ENCODE measurements at places on chromosomes 16 and 17.
A peak's percentile ranks its signal among the peaks of the same experiment; 100 is the strongest.

DNA sequence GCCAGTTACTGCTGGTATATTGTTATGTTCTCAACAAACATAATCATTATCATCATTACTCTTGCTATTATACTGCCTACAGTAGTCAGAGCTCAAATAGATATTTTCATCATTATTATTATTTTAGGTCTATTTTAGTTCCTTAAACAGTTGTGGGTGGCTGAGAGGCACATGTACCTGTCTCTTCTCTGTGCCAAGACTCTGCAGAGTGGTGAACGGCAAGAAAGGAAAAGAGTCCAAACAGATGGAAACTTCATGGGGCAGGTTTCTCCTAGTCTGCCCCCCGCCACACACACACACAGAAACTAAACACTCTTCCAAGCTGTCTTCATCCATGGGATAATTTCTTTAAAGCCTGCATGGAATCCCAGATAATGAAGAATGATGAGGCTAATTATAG is 77.7 kb upstream of the CLEC3A start:
- no peak for DNase-seq

- no peak for DNase-seq
These were observed 65.5 kb upstream of the CREBBP start for GRCh38 chr16:3945751-3946603.

GRCh38 chr17:41446806-41447205 is 6.0 kb upstream of the KRT38 start:
- DNase-seq: no peak

GRCh38 chr17:31534223-31534888 is 142.9 kb downstream of the RAB11FIP4 start:
- no peak for DNase-seq

DNA sequence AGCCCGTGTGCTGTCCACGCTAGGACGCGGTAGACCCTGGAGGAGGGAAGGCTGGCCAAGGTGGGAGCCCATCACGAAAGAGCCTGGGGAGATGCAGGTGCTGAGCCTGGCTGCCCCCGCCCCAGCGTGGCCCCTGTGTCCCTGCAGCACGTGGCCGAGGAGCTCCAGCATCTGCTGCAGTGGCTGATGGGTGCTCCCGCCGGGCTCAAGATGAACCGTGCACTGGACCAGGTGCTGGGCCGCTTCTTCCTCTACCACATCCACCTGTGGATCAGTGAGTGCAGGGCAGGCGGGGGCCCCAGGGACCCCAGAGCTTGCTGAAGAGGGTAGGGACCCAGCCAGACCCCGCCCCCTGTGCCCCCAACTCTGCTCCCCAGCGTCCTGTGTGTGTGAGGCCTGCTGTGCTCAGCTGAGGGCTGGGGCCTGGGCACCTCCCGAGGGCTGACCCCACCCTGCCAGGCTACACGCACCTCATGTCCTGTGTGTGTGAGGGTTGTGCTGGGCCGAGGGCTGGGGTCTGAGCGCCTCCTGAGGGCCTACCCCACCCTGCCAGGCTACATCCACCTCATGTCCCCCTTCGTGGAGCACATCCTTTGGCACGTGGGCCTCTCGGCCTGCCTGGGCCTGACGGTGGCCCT is 8.6 kb downstream of the PIGQ start:
- no peak for DNase-seq

- DNase-seq: no peak
These were observed 257.7 kb upstream of the FOXF1 start for GRCh38 chr16:86252596-86252995.

GRCh38 chr17:7478276-7479212 is 887 bp downstream of the ZBTB4 start:
- peak; percentile 68 for DNase-seq

GRCh38 chr17:60406887-60407286 is 15.0 kb upstream of the USP32 start:
- DNase-seq: no peak

DNA sequence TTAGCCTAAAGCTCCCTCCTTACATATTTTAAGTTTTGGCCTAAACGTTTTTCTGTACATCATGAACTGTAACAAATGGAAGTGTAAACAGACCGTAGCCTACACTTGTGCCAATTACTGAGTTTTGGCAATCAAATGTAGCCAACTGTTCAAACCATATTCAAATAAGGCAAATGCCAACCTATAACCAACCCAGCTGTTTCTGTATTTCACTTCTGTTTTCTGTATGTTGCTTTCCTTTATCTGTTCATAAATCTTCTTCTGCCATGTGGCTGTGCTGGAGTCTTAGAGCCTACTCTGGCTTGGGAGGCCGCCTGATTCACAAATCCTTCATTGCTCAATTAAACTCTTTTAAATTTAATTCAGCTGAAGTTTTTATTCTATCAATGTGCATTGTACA is 6.9 kb upstream of the C16orf78 start:
- DNase-seq: no peak

DNA sequence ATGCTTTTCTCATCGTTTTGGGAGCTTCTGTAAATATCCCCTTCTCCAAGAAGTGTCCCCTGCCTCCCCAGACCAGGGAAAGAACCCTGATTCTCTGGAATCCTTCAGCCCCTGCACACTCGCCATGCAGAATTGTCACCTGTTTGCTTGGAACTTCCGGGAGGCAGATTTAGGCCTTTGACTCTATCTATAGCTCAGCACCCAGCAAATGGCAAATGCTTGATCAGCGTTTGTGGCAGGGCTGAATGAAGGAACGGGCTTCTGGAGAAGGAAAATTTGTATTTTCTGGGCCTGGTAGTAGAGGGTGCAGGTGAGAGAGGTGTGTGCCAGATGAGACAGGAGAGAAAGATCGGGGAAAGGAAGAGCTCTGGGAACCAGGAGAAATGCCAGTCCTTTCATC is 18.3 kb upstream of the CACNG4 start:
- DNase-seq: no peak

DNA sequence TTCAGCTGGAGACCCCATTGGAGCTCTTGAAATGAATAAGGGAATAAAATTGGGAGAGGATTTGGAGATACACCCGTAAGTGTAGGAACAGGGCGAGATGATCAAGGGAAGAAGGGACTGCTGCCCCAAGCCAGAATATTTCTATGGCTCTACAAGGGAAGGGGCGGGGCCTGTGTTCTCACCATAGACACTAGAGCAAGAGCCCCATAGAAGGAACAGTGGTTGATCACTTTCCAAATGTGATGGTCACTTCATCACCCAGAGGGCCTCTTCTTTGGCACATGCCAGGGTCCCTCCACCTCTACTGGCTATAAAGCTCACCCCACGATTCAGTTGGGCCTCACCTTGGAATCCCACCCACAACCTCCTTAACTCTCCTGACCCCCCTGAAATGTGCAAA is 25.0 kb downstream of the GPRC5B start:
- no peak for DNase-seq

DNA sequence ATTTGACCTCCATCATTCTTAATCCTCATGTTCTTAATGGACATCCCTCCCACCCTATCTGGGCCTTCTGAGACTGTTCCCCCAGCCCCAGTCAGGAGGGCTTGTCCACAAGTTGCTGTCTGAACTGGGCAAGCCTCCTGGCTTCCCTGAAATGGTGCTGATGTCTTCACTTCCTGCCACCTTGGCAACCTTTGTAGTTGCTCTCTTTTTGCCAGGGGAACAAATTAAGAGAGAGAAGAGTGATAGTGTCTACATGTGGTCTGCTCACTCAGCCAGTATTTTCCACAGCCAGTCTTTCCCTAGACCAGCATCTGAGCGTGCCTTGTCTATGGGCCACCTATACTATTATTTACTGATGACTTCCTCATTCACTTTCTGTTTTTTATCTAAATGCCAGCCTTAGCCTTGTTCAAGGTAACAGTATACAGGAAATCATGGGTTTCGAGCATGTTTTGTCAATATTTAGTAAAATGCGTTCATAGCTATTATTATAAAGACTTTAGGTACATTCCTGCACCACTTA is 710.1 kb downstream of the MAF start:
- no peak for DNase-seq

GRCh38 chr17:58270476-58271215 is 10.1 kb downstream of the MPO start:
- no peak for DNase-seq

DNA sequence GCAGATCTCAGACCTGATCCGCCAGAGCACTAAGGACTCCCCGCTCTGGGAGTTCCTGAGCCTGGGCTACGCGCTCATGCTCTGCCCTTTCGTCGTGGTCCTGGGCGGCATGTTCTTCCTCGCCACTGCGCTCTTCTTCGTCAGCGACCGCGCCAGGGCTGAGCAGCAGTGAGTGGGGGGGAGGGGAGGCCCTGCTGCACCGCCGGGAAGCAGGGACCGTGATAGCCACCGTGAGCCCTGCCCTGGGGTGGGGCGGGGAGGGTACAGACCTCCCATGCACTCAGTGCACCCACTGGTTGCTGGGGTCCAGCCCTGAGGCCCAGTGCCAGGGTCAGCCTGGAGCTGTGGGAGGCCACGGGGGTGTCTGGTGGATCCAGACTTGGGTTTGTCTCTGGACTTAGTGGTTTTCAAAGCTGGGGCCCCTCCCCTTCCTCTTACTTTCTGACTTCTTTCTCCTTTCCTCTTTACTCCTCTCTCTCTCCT is 18.9 kb downstream of the MYBBP1A start:
- no peak for DNase-seq

- no peak for DNase-seq
These were observed 9.5 kb downstream of the PNMT start for GRCh38 chr17:39677542-39678339.

DNA sequence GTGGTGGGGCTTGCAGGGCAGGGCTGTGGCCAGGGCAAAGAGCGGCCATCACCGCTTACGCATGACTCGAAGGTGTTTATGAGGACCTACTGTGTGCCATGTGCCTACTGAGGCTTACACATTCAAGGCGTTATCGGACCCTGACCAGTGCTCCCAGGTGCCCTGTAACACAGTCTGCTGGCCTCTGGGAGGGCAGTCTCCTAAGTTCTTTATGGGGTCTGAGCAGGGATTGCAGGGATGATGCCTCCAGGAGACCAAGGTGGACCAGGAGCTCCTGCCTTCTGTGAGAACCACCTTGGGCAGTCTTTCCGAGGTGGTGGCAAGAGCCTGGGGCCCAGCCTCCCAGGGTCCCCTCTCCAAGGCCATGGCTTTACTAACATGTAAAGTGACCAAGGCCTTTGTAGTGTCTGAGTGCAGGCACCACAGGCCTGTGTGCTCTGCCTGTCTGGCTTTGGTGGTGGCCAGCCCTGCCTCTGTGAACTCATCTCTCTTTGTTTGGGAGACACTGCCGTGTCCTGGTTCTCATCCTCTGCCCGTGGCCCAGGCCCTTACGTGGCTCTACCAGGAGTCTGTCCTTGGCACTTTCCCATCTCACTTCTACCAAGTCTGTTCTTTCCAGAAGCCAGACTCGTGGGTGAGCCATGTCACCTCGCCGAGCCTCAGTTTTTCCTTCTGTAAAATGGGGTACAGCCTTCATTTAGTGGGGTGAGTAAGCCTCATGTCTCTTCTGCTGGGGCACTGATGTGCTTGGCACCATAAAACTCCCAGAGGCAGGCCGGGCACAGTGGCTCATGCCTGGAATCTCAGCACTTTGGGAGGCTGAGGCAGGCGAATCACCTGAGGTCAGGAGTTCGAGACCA is 3.4 kb upstream of the SYNGR2 start:
- DNase-seq: no peak

DNA sequence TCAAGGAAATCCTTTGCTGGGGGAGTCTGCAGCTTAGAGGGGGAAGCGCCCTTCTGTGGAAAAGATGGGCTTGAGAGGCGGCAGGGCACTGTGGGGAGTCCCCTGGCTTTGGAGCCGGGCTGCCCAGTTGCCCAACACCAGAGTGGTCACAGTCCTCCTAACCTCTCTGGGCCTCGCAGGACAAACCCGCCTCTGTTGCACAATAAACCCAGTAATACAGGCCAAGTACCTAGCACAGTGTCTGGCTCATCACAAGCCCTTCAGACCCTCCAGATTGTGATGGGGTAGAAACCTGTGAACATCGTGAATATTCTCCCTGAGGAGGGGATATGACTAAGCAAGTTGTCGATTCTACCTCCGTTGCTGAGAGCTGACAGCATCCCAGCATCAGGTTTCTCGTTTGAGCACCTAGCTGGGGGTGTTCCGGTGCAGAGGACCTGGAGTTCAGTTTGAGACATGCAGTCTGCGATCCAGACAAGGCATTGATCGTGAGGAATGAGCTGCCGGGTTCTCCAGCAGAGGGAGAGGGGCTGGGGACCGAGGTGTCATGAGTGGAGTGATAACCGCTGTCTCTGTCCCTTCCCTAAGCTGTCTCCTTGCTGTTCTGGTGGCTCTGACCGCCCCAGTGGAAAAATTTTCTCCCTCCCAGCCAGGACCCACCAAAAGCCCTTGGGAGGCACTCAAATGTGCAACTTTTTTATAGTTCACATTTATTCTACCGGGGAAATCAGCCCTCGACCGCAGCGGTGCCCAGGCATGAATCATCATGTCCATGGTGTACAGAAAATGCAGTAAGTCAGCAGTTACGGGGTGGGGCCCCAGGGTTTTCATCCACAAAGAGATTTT is 161.9 kb downstream of the WSCD1 start:
- no peak for DNase-seq

DNA sequence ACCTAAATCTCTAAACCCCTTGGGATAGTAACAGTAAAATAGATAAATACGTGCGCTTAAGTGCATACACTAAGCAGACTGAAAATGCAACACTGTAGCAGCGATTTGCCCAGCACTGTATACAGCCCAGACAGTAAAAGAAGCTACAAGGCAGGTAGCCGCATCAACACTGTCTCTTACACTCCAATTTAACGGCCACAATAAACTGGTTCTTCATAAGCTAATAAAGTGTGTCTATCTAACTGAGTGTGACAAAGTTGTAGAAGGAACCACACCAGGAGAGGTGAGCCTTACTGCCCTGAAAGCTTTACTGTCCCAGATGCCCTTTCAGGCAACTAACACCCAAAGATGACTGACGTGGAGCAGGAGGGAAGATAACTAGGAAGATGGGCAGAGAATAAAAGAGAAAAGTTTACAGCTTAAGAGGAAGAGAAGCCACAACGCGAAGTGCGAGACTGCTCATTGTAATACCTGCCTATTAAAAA is 847 bp downstream of the ZDHHC7 start:
- DNase-seq: no peak

DNA sequence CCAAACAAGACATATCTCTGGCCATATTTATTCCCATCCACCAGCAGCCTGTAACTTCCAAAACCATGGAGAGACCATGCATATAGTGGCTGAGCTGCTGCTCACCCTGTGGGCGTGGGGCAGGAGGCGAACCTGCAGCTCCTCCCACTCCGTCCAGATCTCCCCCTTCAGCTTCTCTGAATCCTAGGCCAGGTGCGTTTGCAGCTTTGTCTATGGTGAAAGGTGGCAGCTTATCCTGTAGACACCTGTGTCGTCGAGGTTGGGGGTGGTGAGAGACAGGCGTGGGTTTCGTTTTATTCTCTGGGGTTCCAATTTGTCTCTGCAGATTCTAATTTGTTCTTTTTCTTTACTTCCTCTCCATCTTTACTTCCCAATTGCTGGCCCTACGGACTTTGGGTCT is 9.7 kb upstream of the ANKS4B start:
- DNase-seq: no peak

- DNase-seq: no peak
These were observed 109.4 kb downstream of the CDYL2 start for GRCh38 chr16:80695020-80695419.

GRCh38 chr17:75693500-75694481 is 26.7 kb downstream of the SAP30BP start:
- DNase-seq: no peak

All from activated CD4-positive, alpha-beta T cell treated with anti-CD3 and anti-CD28 coated beads, Interleukin-2, amount 10 ng/mL, durations not matched to agents 7 days and 5 days (primary cell).